ENCODE measurements at places on chromosomes 3 and 15.

DNA sequence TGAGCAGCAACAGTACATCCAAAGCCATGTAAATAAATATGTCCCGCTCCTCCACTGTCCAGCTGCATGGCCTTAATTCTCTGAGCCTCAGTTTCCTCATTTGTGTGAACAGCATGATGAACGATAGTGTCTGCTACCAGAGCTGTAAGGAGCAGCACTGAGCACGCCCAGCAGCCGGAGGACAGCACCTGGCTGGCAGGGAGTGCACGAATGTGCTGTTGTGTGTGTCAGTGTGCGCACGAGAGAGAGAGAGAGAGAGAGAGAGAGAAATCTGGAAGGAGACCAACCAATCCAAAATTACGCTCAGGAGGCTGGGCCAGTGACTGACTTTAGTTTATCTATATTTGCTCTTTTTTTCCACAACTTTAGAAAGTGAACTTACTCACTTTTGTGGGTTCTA, 26.6 kb upstream of the PLXNA1 start:
- DNase-seq: peak; percentile 57

GRCh38 chr3:123693584-123694190, 108.8 kb upstream of the HACD2 start:
- no peak for DNase-seq

DNA sequence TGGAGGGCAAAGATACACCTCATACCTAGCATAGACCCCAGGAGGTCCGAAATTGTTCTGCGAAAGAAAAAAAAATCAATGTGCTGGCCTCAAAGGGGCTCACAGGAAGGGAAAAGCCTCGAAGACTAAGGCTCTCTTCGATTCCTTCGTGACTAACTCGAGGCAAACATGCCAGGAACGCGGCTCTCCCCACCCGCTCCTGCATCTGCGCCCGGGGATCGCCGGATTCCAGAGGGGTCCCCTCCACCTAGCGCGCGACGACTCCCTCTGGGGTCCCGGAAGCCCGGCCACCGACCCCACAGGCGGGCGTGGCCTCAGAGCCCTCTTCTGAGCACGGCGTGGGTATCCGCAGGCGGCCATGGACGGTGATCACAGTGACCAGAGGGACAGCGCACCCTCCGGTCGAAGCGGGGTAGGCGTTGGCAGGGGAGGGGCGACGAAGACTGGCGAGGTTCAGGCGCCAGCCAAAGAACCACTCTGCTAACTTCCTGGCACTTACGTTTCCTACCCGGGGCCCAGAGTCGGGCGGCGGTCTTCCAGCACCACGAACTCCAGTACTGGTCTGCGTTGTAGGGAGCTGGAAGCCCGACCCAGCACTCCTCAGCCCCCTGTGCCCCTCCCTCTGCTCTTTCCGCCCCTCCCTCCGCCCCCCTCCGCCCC, 515 bp upstream of the EIF3J start:
- DNase-seq: peak; percentile 62

DNA sequence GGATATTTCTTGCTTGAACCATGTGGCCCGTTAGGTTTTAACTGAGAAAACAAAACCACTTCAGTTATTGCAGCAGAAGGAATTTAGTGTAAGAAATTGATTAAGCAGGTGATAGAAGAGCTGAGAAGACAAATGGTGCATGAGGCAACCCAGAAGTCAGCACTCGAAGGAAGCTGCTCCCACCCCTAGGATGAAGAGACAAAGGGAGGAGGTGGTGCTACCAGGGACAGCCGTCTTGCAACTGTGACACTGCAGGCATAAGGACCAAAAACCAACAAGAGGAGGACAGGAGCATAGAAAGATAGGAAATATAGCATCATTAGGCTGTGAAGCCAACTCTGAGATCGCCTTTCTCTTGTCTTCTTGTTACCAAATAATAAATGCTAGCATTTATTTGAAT, 89.0 kb downstream of the IL20RB start:
- no peak for DNase-seq

GRCh38 chr3:186605561-186606545, 7.0 kb upstream of the AHSG start:
- no peak for DNase-seq

DNA sequence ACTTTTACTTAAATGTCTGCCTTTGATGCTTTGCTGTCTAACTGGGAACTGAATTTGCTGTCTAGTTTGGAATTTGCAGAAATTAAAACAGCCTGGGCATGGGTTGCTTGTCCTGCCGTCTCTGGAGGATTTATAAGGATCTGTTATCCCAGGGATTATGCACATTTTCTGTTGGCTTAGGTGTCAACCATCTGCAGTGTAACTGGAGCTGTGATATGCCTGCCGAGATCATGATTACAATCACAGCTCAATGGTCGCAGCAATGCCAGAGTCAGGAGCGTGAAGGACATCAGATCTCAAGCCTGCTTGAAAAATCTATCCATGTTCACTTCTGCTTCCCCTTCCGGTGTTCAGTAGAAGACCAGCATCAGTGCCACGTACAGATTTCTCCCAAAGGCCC, 41.8 kb upstream of the SETMAR start:
- DNase-seq: no peak

DNA sequence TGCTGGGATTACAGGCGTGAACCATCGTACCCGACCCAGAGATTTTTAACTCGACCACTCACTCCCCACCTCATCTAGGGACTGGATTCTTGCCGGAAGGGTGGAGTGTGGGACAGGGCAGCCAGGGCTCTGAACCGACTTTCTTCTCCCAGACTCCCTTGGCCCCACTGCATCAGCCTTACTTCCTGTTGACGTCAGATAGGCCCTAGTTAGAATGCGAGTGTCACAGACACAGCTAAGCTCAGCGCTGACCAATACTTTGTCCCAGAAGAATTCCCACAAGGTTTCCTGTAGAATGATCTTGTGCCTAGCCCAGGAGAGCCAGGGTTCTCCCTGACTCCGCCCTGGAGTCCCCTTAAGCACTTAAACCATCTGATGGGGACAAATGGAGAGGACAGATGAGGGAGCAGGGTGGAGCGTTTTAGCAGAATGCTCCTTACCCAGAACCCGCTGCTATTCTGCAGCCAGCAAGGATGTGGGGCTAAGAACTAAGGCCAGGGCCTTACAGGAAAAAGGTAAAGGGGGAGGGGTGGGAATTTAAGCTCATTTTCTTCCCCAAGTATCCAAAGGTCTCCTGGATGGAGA, 5.8 kb upstream of the TUSC2 start:
- no peak for DNase-seq

DNA sequence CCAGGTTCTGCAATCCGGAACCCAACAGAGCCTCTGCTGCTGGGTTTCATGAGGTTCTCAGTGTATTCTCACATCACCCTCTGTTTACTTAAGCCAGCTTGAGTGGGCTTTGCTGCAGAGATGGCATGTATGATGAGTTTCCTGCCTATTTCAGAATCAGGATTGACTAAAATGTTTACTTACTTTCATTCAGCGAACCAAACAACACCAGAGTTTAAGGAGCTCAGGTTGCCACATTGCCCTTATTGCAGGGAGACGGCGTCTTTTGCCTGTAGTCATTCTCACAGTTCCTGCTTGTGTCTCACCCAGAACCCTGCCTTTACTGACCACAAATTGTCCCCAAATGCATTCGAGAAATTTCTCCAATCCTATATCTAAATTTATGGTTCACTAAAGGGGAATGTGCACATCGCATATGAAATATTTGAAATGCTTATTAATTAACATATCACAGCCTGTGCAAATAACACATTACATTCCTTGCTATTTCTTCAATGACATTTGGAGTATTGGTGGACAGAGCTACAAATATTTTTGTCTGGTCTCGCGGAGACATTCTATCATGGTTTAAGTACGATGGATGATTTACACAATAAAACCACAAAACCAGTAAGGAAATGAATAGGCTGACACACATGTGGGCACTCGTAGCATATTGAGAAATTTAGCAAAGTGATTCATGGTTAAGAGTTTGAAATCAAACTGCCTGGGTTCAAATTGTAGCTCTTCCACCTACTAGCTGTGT, 377.2 kb upstream of the CFAP20DC start:
- DNase-seq: peak; percentile 89

GRCh38 chr3:196867155-196867506, 589 bp upstream of the SENP5 start:
- DNase-seq: no peak

GRCh38 chr3:101533603-101533968, 20.6 kb upstream of the SENP7 start:
- peak; percentile 66 for DNase-seq

- DNase-seq: no peak
Observed at GRCh38 chr3:158700559-158700958, 28.1 kb upstream of the LXN start.

DNA sequence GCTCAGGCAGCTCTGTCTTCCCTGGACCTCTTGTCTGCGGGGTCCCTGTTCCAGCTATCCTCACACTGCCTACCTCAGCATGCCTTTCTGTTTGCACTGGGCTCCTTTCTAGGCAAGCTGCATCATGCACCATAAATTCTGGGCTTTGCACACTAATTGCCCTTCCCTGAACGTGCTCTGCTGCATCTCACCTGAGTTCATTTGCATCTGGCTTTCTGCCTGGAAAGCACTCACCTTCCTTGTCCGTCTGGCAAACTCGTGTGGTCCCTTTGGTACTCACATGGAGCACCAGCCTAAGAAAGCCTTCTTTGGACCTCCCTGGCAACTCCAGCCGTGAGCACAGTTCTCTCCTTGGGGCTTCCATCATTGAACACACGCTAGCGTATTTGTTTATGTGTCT, 365.6 kb downstream of the SV2B start:
- DNase-seq: peak; percentile 84

DNA sequence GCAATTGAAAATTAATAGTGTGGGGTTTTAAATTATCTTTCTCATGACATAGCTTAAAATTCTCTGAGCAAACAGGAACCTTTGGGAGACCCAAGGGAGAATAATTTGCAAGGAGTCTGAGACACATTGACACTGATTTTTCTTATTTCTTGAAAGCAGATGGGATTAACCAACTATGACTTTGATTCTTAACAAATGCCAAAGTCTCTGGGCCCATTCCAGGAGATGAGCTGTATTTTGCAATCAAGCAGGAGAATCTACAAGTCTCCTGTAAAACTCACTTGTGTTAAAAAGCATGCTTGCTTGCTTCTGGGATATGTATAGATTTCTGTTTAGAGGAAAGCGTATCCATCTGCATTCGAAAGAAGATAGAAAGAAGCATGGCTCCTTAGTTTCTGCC, 71.3 kb upstream of the STT3B start:
- no peak for DNase-seq

DNA sequence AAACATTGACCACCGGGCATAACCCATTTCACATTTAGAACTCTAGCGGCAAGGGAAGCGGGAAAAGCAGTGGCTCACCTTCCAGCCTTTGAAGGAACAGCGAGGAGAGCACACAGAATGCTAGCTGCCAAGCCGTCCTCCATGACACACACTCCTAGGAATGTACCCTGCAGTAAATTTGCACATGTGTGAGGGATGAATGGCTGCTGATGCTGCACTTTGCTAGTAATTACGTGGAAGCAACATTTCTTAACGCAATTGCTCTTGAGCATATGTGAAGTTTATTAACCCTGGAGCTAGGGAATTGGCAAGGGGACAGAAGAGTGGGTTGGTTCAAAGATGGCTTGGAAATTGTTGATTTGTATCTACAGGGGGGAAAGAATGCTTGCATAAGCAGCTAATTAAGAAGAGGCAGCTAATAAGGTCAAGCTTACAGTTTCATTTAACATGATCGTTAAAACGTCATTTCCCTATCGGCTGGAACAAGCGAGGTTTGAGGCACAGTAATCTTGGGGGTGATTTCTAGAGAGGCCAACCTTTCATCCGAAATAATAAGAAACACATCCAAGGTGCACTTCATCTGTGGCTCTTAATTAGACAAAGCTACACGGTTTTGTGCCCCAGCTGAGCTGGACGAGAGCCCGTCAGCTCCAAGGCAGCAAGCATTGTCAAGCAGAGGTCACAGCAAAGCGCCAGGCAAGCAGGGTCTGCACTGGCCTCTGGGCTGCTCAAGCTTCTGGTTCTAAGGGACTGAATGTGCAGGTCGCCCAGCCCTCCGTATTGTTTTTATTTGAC, 123.4 kb downstream of the CHSY1 start:
- peak; percentile 72 for DNase-seq

- DNase-seq: no peak
Observed at GRCh38 chr15:100016632-100017031, 283.4 kb upstream of the LYSMD4 start.

- DNase-seq: no peak
Observed at GRCh38 chr15:81049835-81050234, 49.1 kb downstream of the TLNRD1 start.

GRCh38 chr15:92277776-92278175, 115.9 kb upstream of the ST8SIA2 start:
- peak; percentile 27 for DNase-seq

DNA sequence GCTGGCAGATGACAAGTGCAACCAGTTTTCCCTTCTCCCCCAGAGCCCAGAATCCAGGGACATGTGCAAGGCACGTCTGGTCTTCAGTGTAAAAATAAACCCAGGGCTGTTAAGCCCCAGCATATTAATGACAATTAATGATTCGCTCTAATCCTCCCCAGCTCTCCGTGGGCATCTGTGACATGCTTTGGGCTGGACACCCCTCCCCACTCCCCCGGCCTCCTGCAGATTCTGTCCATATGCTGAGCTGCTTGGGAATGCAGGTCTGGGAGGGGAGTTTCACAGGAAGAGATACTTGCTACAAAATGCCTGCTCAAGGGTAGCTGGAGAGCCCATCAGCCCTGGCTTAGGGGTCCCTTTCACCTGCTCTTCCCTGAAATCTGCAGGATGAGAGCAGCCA, 43.0 kb upstream of the NTRK3 start:
- DNase-seq: no peak

- DNase-seq: no peak
Observed at GRCh38 chr15:70777170-70777926, 14.0 kb upstream of the UACA start.

DNA sequence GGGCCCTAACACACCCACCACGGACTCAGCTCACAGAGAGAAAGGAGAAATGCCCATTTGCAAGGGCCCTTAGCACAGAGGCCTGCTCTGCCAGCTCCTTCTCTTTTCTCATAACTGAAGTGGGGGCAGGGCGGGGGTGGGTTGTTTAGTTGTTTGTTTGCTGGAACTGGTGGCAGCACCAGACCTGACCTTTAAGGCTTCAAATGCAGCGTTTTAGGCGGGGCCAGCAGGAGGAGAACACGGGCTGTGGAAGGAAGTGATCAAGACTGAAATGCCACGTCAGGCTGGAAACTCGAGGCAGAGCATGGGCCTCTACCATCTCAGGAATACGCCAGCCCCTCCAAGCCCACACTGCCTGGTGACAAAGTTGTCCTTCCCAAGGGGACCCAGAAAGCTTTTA, 9.3 kb downstream of the CACNA2D2 start:
- no peak for DNase-seq

GRCh38 chr15:32098033-32098432, 67.7 kb downstream of the CHRNA7 start:
- no peak for DNase-seq

- DNase-seq: no peak
Observed at GRCh38 chr15:90481023-90481422, 48.7 kb upstream of the CRTC3 start.

Measured in foreskin keratinocyte (primary cell).